Right ventricle myocardium inferior (tissue), 1 donor: ENCODE measurements at places on chromosomes 6 and 20. TPM values are rescaled to one million over a fixed set of nuclear protein-coding genes. Genes with fewer than 3 reads are reported as not detected.
A peak's percentile ranks its signal among the peaks of the same experiment; 100 is the strongest.

GRCh38 chr6:169619650-169620049 is 82.2 kb downstream of the WDR27 start:
- no peak for DNase-seq

DNA sequence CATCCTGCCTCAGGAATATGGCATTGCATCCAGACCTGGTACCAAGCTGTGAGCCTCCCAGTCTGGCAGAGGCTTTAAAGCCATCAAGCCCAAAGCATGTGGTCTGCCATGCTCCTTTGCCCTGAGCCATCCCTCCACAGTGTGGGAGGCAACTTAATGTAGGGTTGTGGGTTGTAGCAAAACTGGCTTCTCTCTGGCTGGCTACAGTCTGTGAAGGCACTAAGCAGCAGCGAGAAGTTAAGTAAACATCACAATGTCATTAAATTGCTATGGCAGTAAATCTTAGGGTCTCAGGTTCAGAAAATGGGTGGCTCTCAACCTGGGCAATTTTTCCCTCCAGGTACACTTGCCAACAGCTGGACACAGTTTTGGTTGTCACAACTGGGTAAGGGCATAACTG is 472.9 kb downstream of the PREX1 start:
- no peak for DNase-seq

GRCh38 chr20:63178889-63179686 is 36.8 kb downstream of the YTHDF1 start:
- DNase-seq: no peak

The SIM1 gene
- total RNA-seq: not detected

The RSPO4 gene
- total RNA-seq: not detected

DNA sequence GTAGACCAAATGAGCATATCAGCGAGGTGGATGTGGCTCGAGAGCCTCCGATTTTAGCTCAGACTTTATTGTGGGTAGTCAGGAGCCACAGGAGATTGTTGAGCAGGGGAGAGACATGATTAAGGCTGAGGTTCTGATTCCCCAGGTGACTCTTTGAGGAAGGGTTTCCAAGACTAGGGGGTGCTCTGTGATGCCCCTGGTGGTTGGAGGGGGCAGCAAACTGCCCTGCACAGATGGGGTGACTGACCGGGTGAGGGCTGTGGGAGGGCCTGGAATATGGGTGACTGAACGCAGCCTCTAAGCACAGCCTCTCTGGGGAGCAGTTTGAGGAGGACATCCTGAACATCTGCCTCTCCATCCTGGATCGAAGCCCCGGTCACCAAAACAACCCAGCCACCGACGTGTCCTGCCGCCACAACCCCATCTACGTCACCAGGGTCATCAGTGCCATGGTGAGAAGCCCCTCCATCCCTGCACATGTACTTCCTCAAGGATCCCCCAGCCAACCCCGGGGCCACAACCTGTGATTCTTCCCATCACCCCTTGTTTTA is 17.0 kb downstream of the TGM6 start:
- no peak for DNase-seq

DNA sequence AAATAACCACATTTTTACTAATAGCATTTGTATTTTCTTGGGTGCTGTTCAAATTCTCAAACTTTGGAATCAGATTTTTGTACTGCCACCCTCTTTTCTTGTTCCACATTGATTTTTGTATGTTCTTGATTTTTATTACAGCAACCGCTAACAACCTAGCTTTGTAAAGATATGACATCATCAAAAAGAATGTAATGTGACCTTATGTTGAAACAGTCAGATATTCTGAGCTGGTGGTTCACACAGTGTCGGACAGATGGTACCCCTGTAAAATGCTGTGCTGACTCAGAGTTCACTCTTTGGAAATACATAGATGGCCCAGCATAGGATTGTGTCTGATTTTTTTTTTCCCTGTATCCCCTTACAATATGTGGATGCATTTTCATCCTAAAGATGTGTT is 118.9 kb downstream of the QKI start:
- no peak for DNase-seq

The MUC21 gene
- total RNA-seq: not detected

The TXLNB gene
- total RNA-seq: 122 TPM

GRCh38 chr20:21101932-21102575 is 4.1 kb downstream of the LINC00237 start:
- no peak for DNase-seq

The MATN4 gene
- not detected for total RNA-seq

DNA sequence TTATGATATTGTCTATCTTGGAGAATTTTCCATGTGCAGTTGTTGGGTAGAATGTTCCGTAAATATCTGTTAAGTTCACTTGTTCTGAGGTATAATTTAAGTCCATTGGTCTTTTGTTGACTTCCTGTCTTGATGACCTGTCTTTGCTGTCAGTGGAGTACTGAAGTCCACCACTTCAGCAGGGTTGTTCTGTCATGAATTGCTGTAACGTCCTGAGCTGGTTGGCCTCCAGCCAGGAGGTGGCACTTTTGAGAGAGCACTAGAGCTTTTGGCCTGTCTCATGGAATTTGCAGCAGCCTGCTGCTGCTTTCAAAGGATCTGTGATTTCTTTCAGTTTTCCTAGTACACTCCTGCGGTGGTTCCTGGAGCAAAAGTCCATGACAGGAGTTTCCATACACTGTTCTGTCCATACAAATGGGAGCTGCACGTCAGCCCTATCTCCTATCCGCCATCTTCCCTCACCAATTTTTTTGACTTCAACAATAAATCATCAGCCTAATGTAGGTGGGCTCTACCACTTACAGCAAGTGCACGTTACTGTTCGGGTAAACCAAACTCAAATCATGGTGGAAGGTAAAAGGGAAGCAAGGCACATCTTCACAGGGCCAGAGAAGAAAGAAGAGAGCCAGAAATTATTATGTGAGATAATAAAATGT is 46.9 kb upstream of the TRERF1 start:
- no peak for DNase-seq

The HSPA12B gene
- total RNA-seq: 17.5 TPM

DNA sequence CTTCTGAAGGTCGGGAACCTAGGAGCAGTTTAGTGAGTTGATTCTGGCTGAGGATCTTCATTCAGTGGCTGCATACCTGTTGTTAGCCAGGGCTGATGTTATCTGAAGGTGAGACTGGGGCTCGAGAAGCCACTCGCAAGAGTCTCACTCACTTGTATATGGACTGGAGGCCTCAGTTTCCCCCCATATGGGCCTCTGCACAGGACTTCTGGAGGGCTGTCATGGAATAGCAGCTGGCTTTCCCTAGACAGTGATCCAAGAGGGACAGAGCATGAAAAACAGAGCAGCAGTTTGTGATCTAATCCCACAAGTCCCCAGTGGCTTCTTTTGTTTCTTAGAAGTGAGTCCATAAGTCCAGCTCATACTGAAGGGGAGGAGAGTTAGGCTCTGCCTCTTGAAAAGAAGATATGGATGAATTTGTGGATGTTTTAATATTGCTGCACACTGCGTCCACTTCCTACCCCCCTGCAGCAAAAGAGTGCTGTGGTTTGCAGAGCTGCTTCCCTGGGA is 623.4 kb downstream of the CDH26 start:
- no peak for DNase-seq

The RSPH9 gene
- 0.11 TPM for total RNA-seq

The BTNL2 gene
- total RNA-seq: not detected

DNA sequence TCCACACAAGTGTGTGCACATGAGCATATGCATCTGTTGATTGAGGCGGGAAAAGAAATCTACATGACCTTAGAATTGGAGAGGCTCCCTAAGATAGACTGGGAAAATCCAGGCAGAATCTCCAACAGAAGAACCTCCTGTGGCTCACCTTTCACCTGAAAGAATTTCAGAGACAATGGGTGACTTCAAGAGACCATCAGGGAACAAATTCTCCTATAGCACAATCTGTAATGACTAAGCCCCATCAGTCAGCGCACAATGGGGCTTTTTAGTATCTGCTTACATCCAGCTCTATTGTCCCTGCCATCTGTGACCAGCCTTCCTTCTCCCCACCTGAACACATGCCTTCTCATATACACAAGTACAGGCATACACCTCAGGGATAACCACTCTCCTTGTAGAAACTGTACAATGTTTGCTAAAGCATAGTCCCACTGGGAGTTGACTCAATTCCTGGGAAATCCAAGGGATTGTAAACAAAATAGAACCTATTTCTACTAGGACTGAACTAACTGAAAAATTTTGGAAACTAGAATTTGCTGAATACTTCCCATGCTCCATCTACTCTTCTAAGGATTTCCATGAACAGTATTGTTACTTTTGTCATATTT is 150.8 kb upstream of the STXBP5 start:
- DNase-seq: no peak

The HLA-DPB1 gene
- 38.4 TPM for total RNA-seq

The EMILIN3 gene
- 6.6 TPM for total RNA-seq

DNA sequence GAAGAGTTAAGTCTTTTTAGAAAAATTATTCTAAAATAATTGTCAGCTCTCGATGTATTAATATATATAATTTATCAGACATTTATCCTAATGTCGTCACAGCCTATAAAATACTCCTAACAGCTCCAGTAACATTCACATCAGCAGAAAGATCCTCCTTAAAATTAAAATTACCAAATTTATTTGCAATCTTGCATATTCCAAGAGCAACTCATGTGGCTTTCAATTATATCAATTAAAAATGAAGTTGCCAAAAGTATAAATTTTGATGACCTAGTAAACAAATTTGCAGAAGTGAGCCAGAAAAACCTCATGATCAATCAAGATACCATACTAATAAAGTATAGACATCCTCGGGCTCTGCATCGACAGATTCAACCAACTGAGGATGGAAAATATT is 60.2 kb downstream of the IL20RA start:
- DNase-seq: no peak

DNA sequence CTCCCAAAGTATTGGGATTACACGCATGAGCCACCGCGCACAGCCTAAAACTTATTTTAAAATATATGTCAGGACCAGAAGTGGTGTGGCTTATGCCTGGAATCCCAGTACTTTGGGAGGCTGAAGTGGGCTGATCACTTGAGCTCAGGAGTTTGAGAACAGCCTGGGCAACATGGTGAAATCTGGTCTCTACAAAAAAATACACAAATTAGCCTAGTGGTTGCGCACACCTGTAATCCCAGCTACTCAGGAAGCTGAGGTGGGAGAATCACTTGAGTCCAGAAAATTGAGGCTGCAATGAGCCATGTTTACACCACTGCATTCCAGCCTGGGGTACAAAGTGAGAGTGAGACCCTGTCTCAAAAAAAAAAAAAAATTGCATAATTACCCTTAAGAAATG is 13.7 kb downstream of the PXT1 start:
- DNase-seq: no peak

- DNase-seq: peak; percentile 94
Measured at GRCh38 chr6:46652603-46653438, at the start of the genes CYP39A1 and SLC25A27. CYP39A1 (minus strand) TSS chr6:46652818; CDS start chr6:46652582, 236 bp downstream. SLC25A27 (plus strand) TSS chr6:46652975; CDS start chr6:46653193, 218 bp downstream.

- no peak for DNase-seq
Measured at GRCh38 chr6:38215225-38215624, 395.7 kb downstream of the ZFAND3 start.

DNA sequence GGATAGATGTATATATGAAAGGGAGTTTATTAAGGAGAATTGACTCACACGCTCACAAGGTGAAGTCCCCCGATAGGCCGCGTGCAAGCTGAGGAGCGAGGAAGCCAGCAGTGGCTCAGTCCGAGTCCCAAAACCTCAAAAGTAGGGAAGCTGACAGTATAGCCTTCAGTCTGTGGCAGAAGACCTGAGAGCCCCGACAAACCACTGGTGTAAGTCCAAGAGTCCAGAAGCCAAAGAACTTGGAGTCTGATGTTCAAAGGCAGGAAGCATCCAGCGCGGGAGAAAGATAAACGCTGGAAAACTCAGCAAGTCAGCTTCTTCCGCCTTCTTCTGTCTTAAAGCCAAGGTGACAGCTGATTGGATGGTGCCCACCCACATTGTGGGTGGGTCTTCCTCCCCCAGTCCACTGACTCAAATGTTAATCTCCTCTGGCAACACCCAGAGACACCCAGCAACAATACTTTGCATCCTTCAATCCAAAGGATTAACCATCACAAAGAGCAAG is 102.6 kb upstream of the GJE1 start:
- no peak for DNase-seq

DNA sequence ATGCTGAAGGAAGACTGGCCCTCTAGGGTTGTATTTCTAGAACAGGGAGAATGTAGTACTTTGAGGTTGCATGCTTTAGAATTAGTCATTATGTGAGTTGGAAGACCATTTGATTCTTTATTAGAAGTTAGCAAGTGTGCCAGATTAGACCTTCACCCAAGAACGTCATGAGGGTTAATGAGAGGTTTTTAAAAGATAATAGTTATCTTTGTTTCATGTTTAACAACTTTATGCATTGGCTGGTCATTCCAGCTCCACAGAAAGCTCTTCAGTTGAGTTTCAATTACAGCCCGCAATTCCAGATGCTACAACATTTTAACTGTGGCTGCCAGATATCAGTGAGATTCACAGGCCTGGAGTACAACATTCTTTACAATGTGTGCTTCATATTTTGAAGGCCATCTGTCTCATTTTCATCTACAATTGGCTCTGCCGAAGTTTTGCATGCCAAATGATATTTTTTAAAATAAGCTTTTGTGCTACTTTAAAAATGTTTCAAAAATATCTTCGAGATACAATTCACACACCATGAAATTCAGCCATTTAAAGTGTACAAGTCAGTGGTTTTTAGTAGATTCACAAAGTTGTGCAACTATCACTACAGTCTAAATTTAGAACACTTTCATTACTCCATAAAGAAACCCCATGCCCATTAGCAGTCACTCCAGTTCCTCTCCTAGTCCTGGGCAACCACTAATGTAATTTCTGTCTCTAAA is 61.1 kb upstream of the FBXO30 start:
- no peak for DNase-seq

The SLC17A2 gene
- not detected for total RNA-seq

The C6orf15 gene
- not detected for total RNA-seq

DNA sequence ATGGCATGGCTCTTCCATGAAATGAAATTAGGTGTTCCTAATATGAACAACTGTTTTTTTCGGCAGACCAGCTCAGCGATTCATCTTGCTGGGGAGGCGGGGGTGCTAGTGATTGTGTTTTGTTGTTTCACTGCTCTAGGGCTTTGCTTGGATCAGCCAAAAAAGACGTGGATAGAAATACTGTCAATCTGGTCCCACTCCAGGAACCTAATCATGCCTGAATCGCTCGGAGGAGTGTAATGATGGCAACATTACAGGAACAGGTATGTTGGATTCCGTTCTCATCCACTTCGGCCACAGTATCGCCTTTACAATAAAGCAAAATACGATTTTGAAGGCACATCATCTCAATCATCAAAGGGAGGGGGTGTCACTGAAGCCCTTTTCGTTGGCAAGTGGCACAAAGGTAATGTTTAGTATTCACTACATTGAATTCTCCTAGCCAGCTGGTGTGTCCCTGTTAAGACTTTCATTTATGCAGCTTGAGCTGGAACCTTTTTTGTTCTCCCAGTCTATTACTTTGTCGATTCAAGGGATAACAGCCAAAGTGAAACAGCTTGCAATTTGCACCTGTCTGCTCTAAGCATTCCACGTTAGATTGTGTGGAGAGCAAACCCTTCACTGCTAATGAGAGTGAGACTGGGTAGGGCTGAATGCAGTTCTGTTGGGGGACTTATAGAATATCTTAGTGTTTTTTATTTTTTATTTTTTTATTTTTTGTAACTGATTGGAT is 477.7 kb downstream of the TFAP2A start:
- DNase-seq: no peak

The TCF21 gene
- 5.2 TPM for total RNA-seq
